ENCODE measurements at places on chromosomes 5 and 9. TPM values are rescaled to one million over a fixed set of nuclear protein-coding genes. Genes with fewer than 3 reads are reported as not detected.

Gene SV2C
- total RNA-seq: not detected

Gene CKS2
- total RNA-seq: 56.3 TPM

Gene PCDHB3
- total RNA-seq: 0.97 TPM

Gene WWC1
- total RNA-seq: 1.1 TPM

Gene PSAT1
- total RNA-seq: 132 TPM

Gene SLC35D2
- total RNA-seq: 23.7 TPM

Gene KIF3A
- total RNA-seq: 12.0 TPM

Gene C1QTNF2
- total RNA-seq: 1.4 TPM

Gene OMD
- 66.4 TPM for total RNA-seq

Gene C5orf58
- total RNA-seq: not detected

Gene C9orf153
- total RNA-seq: 0.91 TPM

Gene MED27
- 69.4 TPM for total RNA-seq

Gene ZFP2
- 2.1 TPM for total RNA-seq

Gene ITK
- under 0.01 TPM for total RNA-seq

Gene WDR31
- total RNA-seq: 3.2 TPM

Gene EGR1
- total RNA-seq: 4.6 TPM

Gene DHFR
- 26.7 TPM for total RNA-seq

Gene SLC34A3
- total RNA-seq: not detected

Gene CCDC192
- total RNA-seq: not detected

Gene ZBED3
- 1.1 TPM for total RNA-seq

Gene PFN3
- not detected for total RNA-seq

Gene IL9
- total RNA-seq: not detected
